ENCODE measurements at places on chromosomes 4 and X.

- DNase-seq = no peak
Observed at GRCh38 chr4:111873801-111874200, 271.5 kb upstream of the FAM241A start.

- DNase-seq = peak; percentile 37
Observed at GRCh38 chr4:110622841-110623717, at the start of gene PITX2. Gene PITX2 (minus strand): TSS chr4:110623077. CDS start chr4:110622460, 617 bp downstream.

DNA sequence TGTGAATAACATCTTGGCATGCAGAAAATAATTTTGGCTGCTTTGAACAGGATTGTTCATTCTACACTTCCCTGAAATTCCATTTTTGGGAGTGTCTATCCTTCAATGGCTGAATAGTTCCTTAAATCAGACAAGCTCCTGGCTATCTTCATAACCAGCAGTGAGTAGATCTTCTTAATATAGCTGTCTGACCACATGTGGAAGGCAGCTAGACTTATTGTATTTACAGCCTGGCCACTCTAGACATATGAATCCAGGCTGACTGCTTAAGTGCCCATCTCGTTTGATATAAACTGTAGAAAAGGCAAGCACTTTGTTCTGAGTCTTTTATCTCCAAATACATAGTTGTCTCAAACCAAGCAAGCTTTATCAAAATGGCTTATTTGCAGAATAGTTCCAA is 40.0 kb downstream of the PWWP3B start:
- DNase-seq = no peak

DNA sequence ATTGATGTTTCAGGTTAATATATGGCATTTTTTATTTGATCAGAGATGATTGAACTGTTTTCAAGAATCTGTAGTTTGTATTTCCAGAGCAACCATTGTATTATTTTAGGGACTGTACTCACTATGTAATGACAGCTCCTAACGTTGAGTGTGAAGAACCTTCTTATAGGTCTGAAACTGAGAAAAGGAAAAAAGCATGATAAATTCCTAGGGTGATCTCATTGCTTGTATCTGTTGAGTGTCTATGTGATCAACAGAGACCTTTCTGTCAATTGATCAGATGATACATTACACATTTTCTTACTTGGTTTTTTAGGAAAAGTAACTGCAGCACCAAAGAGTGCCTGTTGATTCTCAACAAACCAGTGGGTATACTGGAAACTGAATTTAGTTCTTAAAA is 40.2 kb downstream of the SEC24B start:
- DNase-seq = no peak

GRCh38 chr4:7924570-7924969 is 15.1 kb downstream of the AFAP1 start:
- no peak for DNase-seq

GRCh38 chrX:24877288-24877664 is 138.5 kb downstream of the ARX start:
- no peak for DNase-seq

DNA sequence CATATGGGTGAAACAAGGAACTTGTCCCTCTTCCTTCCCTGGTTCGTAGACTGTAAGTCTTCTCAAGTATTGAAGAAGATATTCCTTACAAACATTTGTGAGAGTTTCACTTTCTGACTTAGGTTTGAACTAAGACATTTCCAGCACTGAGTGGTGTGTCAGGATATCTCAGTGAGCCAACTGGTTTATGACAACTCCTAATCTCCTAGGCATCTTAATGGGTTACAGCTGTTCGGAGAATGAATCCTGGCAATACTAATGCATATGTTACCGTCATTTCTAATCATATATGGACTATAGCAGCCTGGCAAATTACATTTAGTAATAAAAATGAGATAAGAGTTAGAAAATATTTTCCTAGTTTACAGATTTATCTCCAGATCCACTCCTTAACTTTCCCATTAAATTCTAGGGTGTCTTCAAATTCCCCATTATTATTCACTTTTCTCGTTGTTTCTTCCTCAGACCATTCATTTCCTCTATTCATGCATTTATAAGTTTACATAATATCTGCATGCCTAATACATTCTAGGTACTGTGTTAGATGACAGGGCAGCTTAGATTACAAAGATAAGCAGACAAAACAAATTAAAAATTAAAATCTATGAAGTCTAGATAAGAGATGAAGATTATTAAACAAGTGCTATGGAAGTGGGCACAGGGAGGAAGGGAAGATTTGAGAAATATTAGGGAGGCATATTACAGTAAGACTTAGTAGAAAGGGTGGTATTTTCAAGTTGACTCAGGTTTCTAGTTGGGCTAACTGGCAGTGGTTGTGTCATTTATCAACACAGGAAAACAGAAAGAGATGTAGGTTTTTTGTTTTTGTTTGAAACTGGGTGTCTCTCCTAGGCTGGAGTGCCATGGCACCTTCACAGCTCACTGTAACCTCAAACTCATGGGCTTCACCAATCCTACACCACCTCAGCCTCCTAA is 173.9 kb downstream of the WDFY3 start:
- no peak for DNase-seq

- no peak for DNase-seq
Observed at GRCh38 chrX:153416781-153417450, 5.6 kb downstream of the ZFP92 start.

- DNase-seq = no peak
Observed at GRCh38 chr4:108276690-108277089, 108.0 kb upstream of the LEF1 start.

DNA sequence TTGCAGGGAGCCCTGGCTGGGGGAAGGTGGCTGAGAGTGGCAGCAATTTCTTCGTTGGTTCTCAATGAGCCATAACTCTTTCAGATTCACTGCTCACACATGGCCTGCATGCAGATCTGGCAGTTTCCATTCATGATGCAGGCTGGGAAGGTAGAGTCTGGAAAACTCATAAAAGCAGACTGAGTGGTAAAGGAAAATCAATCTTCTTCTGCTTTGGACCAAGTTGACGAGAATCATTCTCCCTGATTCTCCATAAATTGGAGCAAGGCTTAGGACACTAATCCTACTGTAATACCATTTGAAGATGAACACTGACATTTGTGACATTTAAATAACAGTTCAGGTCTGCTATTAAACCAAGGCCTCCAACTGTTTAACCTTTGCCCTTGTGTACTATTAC is 35.3 kb upstream of the HAND2 start:
- no peak for DNase-seq

- peak; percentile 3 for DNase-seq
Observed at GRCh38 chr4:147732518-147733235, 789 bp downstream of the ARHGAP10 start.

DNA sequence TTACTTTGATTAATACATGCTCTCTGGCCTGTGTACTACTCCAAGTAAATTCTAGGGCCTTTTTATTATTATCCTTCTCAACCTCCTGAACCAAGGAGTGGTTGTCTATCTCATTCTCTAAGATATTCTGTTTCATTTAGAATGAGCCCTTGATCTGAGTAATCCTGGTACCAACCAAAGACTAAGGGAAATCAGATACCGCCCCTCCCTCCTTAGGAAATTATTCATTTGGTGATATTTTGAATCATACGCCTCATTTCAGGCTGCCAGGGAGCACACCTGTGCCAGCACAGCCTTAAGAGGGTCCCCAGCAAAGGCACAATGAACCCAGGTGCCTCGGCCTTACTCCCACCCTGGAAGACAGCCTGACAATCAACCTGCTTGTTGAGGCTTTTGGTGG is 73.2 kb upstream of the STARD8 start:
- DNase-seq = no peak

DNA sequence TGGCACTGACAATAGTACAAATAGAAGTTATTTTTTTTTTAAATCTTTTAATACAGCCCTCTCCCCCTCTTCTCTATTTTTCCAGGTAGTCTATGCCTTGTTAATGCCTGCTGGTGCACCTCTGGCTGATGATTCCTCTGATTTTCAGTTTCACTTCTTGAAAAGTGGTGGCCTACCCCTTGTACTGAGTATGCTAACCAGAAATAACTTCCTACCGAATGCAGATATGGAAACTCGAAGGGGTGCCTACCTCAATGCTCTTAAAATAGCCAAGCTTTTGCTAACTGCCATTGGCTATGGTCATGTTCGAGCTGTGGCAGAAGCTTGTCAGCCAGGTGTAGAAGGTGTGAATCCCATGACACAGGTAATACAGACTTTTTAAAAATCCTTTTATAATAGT is 99.1 kb downstream of the USP9X start:
- no peak for DNase-seq

DNA sequence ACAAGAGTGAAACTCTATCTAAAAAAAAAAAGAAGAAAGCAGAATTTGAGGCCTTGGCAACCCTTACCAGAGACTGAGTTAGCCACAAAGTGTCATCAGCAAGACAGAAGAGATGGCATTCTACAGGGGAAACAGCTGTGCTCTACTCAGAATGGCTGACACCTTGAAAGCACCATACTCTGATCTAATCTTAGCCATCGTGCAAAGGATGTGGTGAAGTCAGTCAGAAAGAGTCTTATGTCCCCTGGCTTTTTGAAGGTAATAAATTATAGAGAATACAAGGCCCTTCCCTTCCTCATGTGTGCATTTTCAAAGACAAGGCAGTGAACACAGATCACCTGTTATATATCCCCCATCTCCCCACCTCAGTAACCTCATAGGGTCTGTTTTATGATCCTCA is 13.2 kb downstream of the CLNK start:
- no peak for DNase-seq

DNA sequence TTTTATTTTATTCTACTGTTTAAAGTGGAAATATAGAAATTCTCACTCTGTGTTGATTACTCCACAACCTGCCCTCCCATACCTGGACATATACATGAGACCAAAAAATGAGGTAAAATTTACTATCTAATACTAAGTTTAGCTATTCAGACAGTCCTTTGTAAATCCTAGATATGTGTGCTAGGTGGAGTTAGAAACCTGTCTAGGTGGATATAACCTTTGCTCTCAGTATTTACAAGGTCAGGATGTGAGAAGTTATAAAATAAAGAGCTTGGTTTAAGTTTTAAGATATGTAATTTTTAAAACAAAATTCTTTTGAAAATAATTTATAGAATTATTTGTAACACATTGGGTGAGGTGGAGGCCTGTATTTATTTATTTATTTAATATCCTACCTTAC is 221.5 kb downstream of the PCDH7 start:
- no peak for DNase-seq

GRCh38 chr4:184461711-184462441 is 12.5 kb downstream of the IRF2 start:
- no peak for DNase-seq

DNA sequence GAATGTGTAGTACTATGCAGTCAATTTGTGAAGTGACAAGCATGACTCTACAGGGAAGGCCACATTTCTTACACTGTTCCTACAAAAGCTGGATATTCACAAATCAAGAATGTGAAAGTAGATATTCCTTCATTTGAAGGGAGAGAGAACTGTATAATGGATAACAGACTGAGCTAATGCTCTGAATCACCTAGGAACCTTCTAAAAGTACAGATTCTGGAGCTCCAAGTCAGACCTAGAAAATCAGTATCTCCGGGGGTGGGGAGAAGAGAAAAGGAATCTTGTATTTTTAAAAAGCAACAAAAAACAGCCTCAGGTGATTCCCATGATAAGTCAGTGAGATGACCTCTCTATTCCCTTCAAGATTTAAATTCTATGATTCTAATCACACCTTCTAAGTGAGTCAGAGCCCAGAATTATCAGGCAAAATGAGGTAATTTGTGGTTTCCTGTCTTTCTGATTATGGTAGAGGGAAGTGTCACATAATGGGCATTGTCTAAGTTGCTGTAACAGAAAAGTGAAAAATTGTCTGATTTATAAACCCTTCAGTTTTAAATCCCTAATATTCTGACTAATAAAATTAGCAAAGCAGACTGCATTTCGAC is 80.9 kb downstream of the IL21 start:
- DNase-seq = no peak

GRCh38 chrX:33171041-33171440 is 40.3 kb downstream of the DMD start:
- DNase-seq = no peak

DNA sequence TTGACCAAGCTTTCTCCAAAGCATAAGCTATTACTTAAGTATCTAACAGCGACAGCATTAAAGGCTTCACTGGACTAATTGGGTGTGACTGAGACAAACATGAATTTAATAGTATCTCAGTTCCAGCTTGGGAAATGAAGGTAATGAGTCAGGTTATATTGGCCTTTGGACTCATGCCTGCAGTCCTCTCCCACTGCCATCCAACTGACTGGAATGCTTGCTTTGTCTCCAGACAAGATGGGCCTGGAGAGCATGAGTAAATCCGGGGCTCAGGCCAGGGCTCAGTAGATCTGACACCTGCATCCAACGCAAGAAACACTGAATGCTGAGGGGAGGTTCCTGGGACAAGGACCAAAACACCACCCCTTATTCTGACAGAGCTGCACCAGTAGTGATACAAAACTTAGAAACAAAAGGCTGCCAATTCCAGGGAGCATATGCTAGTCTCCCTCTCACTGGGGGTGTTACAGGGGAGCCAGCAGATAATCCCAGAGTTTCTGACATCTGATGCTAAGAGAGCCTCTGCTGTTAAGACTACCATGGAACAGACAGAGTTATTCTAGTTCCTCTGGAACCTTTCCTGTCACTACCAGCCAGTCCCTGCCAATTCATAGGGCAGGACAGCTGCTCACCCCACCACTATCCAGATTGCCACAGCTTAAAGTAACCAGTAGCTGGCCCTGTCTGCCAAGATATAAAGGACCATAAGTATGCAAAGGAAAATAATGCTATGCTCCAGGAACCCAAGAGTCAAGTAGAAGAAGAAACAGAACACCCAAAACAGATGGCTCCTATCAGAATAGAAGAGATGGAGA is 293.8 kb downstream of the IQCM start:
- no peak for DNase-seq

GRCh38 chrX:16528620-16529019 is 121.3 kb upstream of the S100G start:
- DNase-seq = peak; percentile 1

GRCh38 chrX:109857584-109858228 is 124.6 kb upstream of the ACSL4 start:
- DNase-seq = no peak

- no peak for DNase-seq
Observed at GRCh38 chrX:131399678-131400428, 110.7 kb upstream of the IGSF1 start.

DNA sequence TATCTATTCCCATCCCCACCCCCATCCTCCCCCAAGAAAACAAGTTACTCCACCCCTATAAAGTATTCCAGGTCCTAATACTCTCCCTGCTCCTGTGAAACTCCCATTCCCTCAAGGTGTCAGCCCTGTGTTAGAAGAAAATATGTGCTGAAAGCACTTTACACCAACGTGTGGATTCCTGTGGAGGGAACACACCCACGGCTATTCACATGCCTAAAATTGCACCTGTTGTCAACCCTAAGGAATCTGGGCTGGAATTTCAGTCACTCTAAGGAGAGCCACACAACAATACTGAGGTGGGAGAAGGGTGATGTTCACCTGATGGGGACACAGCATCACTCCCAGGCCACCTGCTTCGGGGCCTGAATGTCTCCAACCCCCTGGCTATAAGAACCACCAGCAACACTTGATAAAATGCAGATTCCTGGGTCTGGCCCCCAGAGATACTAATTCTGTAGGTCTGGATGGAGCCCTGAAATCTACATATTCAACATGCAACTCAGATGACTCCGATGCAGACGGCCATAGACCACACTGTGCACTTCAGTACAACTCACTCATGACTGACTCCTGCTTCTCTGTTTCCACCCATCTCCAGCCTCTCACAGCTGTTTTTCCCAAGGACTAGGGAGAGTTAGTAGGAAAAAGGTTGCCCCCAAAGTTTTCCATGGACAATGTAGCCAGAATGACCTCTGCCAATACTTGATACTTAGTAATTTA is 15.8 kb downstream of the SCD5 start:
- DNase-seq = no peak
